ENCODE measurements at places on chromosomes 2 and 18. TPM values are rescaled to one million over a fixed set of nuclear protein-coding genes. Genes with fewer than 3 reads are reported as not detected.

Gene ADD2
- total RNA-seq, result 31.6 TPM

Gene SCN3A
- total RNA-seq, result 0.24 TPM

Gene CAPN14
- total RNA-seq, result 0.60 TPM

DNA sequence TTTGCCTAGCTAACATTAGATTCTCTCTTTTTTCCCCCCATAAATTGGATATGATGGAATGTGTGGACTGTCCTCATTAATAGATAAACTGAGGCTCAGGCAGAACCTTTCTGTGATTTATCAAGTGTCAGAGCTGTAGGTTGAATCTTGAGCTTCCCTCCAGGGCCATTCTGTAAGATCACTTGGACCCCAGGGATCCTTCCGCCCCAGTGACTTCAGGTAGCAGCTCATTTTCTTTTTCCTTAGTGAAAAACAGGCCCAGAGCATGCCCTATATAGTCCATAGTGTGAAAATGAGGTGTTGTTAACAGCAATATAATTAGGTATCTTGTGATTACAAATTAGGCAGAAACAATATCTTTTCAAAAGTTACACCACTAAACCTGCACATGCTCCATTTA, 269.7 kb downstream of the ZNF385B start:
- no peak for DNase-seq

Gene RTP5
- 0.12 TPM for total RNA-seq

Gene CFC1
- total RNA-seq, result not detected

All from activated T-cell treated with anti-CD3 and anti-CD28 coated beads, Interleukin-2, amount 50 U/mL, for 72 hours (primary cell).